Right lung (tissue), 10 donors: ENCODE measurements at places on chromosomes 3 and 15. TPM values are rescaled to one million over a fixed set of nuclear protein-coding genes. Genes with fewer than 3 reads are reported as not detected.

- DNase-seq: no peak
These were observed 328.2 kb upstream of the LRRFIP2 start for GRCh38 chr3:37502621-37503020.

Gene DAZL
- polyA plus RNA-seq: not detected

Gene RETNLB
- not detected for polyA plus RNA-seq

DNA sequence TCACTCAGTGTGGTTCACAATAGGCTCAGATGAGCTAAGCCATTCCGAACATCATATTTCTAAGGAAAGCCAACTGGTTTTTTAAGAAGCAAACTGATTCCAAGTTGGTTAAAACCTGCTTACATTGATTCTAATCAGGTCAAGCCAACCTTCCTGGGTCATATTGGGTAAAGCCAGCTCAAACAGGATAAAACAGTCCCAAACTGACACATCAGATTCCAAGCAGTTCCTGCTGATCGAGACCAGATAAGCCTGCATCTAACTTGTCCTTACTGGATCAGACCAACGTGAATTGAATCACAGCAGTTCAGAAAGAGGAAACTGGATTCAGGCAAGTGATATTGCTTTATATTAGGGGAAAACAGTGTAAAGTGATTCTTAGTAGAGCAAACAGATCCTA lies 18.6 kb upstream of the THSD4 start:
- no peak for DNase-seq

DNA sequence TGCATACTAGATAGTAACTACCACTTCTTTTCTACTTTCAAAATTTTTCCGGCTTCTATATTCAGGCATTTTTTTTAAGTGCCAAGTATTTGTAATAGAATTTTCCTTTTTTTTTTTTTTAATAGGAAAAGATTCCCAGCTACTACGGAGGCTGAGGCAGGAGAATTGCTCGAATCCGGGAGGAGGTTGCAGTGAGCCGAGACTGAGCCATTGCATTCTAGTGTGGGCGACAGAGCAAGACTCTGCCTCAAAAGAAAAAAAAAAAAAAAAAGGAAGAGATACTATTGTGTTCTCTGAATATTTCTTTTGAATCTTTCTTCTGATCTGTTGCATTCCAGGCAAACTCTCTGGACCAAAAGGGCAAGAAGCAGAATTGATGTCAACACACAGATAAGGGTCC lies 557.3 kb downstream of the FGF12 start:
- no peak for DNase-seq

Gene ST8SIA2
- 4.2 TPM for polyA plus RNA-seq

Gene RAD51
- polyA plus RNA-seq: 18.5 TPM

- DNase-seq: peak; percentile 18
These were observed at the start of gene RTP4 for GRCh38 chr3:187368251-187369088. Gene RTP4, plus strand, starts transcription at chr3:187368385. Its CDS starts 57 bp downstream, at chr3:187368442.

- no peak for DNase-seq
These were observed 1050.2 kb downstream of the AGBL1 start for GRCh38 chr15:87129916-87130315.

Gene MUSTN1
- polyA plus RNA-seq: 0.88 TPM

DNA sequence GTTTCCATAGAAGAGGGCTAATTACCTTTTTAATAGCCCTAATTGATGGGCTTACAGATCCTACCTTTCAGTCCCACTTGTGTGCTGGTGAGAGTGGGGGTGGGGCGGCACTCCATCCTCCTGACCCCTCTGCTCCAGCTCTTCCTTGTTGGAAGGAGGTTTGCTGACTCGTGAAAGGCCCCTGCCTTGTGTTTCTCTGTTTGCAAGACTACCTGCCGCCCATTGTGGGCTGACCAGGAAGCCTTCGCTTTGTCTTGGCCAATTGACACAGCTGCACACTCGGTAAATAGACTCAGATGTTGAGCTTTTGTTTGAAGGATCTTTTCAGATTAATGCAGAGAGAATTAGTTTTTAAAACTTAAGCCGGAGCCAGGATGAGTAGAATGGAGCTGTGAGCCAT lies 197.3 kb upstream of the HES1 start:
- DNase-seq: no peak

Gene ITIH4
- polyA plus RNA-seq: 8.6 TPM

GRCh38 chr3:26807272-26807671 lies 184.7 kb downstream of the LRRC3B start:
- no peak for DNase-seq

Gene NLGN1
- polyA plus RNA-seq: 11.4 TPM

GRCh38 chr15:82849556-82850512 lies 40.4 kb downstream of the WHAMM start:
- peak; percentile 63 for DNase-seq

DNA sequence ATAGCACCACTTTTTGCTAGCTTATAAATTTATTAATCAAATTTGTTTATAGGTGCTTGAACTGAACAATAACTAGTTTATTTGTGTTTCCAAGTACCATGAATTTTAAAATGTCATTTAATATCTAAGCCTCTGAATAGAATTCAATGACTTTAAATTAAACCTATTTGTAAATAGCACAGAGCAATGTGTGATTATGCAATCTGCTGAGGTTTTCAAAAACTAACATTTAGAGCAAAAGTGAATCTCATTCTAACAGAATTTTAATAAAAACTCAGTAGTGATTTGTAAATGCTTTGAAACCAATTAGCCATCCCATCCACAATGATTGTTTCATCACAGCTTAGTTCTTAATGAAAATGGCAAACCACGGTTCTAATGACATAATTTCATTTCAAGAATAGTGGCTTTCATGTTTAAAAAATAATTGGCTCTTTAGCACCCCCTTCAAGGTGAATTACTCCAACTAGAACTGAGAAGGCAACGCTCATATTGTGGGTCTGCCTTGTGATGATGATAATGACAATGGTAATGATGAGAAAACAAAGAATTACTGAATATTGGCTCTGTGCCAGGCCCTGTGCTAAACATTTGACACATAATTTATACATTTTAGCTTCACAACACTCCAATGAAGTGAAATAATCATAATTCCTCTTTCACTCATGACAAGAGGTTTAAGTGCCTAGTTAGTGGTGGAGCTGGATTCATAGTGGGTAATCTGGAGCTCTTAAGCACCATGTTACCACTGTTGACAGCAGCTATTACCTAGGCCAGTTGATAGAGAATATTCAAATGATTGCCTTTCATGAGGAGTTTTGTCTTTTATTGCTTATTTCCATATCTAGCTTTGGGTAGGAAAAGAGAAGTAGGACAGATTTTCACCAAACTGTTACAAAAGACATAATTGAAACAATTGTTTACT lies 145.7 kb downstream of the RBMS3 start:
- DNase-seq: no peak

DNA sequence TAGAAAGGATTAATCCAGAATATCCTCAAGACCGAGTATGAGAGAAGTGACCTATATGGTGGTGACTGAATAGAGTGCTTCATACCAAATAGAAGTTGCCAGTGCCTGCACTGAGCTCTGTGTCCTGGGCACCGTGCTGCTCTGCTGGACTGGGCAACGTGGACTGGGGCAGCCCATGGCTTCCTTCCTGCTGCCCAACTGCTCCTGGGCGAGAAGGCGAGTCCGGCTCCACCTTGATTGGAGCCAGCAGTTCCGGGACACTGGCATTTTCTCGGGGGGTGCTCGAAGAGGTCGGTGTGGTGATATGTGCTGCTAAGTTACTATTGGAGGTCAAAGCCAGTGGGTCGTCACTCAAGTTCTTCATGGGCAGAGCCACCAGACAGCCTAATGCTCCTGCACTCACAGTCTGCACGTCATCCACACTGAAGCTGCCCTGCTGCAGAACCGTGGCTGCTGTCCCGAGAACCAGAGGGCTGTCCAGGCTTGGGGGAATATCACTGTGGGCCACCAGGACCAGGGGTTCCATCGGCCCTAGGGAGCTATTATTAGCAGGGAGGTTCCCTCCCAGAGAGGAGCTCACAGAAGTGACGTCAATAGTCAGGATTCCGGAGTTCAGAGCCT lies 14.1 kb downstream of the ZXDC start:
- DNase-seq: no peak

Gene TLR9
- 0.31 TPM for polyA plus RNA-seq

GRCh38 chr3:71515636-71516365 lies 67.7 kb downstream of the FOXP1 start:
- DNase-seq: peak; percentile 16

DNA sequence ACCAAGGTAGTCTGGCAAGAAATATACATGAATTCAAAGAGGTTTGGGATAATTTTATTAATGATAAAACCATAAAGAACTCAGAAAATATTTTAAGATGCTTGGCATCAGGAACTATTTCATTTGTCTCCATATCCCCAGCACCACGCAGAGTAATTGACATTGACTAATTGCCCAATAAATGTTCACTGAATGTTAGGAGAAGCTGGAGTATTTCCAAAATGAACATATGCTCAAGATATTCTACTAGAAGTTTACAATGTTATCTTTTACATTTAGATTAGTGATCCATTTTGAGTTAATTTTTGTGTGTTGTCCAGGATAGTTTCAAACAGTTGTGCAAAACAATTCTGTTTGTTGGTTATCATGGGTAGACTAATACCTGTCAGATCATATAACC lies 298.8 kb upstream of the CTDSPL start:
- no peak for DNase-seq

DNA sequence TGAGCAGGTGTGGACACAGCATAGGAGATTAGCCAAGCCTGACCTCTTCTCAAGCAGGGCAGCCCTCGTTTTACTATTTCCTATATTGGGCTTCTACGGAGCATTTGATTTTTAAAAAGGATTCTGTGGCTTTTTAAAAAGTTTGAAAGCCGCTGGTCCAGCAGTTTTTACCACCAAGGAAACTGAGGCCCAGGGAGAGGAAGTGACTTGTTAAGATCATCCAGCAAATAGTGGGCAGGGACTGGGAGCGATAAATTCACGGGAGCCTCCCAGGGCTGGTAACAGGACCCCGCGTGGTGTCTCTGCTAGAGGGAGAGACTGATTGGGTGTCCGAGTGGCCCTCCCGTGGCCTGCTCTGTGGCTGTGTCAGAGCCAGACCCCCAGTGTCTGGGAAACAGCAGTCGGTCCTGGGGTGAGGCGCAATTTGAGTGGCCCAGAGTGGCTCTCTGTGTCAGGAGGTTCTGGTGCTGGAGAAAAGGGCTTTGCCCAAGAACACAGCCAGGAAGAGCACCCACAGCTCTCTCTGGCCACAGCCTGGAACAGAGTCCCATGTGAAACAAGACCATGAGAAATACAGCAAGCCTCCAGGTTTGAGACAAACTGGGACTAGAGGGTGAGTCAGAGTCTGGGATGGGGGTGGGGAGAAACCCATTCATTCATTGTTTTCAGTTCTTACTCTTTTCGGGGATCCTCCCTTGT lies 4.2 kb downstream of the FURIN start:
- DNase-seq: no peak

Gene FBXL2
- polyA plus RNA-seq: 32.7 TPM

DNA sequence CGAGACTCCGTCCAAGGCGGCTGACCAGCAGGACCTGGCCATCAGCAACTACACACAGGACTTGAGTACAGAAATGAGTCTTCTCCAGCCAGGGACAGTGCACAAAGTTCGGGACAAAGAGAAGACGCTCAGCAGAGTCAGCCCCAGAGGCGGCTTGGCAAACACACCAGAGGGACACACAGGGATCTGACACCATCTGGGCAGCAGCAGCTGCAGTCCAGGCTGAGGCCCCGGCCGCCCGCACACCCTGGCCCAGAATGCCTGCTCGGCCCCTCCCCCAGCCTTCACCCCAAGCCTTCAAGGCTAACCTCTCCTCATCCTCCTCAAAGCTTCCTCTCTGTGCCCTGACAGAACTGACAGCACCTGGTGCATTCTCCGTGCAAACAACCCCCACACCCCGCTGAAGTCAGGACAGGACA lies 61.1 kb downstream of the XXYLT1 start:
- peak; percentile 69 for DNase-seq

DNA sequence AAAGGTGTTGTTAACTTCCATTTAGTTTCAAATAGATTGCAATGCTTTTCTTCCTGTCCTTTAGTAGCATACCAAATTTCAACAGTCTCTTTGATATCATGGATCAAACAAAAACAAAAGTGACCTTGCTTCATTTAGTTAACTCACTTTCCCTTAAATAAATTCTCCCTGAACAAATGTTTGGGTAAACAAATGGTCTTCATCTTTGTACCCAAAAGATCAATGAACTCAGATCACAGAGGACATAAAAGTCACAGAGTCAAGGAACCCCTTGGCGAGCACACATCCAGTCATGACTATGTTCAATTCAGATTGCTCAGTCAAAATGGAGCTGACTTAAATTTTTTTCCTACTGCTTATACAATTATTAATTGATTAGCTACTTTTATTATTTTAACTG lies 20.6 kb upstream of the AQP9 start:
- DNase-seq: no peak

- DNase-seq: no peak
These were observed 17.5 kb downstream of the STAC start for GRCh38 chr3:36397841-36398240.

DNA sequence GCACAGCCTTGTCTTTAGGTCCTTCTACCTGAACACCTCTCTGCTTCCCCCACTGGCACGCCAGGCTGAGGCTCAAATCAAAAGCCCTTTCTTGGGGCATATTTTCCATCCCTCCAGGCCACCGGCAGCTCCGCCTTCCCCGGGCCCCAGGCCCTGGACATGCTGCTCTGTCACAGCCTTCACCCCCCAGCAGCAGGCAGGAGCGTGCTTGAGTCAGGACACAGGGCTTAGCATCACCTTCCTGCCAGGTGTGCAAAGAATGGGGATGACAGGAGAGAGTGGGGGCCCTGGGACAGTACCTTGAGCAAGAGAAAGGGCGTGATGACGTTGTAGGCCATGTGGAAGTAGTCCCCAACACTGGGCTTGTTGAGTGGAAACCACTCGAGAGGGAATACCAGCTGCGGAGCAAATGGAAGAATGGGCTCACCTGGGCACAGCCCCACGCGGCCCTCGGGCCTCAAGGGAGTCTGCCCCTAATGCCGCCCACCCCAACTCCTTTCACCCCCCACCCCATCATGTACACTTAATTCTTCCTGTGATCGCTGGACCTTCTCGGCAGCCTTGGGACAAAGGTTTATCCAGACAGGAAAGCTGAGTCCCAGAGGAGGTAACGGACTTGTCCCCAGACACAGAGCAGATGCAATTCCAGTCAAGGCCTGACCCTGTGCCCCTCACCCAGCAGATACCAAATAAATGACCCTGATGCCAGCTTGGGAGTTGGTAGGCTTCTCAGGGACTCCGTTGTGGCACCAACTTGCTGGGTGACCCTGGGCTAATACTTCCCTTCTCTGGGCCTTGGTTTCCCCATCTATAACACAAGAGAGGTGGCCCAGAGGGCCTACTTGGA lies 9.1 kb upstream of the CALML4 start:
- DNase-seq: no peak

- DNase-seq: no peak
These were observed 1.2 kb downstream of the TBL1XR1 start for GRCh38 chr3:177196008-177196455.

Gene IQCF5
- polyA plus RNA-seq: not detected

Gene CD47
- 165 TPM for polyA plus RNA-seq

GRCh38 chr15:25939122-25939521 lies 76.0 kb upstream of the ATP10A start:
- DNase-seq: no peak

DNA sequence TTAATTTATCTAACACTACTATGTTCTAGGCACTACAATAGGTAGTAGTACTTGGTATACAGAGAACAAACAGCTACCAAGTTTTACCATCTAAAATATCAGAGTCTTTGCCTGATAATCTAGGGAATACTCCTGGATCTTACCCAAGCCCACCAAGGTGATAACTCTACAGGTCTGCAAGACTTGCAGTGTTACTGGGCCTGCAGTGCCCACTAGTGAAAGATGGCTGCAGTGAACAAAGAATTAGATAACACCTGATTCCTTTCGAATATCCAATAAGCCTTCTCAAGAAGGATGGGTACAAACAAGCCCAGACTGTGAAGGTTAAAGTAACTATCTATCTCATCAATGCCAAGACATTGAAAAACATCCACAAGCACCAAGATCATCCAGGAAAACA lies 317.0 kb upstream of the DCBLD2 start:
- no peak for DNase-seq

Gene CPB1
- 0.73 TPM for polyA plus RNA-seq
